ENCODE measurements at places on chromosomes 5 and 9.

DNA sequence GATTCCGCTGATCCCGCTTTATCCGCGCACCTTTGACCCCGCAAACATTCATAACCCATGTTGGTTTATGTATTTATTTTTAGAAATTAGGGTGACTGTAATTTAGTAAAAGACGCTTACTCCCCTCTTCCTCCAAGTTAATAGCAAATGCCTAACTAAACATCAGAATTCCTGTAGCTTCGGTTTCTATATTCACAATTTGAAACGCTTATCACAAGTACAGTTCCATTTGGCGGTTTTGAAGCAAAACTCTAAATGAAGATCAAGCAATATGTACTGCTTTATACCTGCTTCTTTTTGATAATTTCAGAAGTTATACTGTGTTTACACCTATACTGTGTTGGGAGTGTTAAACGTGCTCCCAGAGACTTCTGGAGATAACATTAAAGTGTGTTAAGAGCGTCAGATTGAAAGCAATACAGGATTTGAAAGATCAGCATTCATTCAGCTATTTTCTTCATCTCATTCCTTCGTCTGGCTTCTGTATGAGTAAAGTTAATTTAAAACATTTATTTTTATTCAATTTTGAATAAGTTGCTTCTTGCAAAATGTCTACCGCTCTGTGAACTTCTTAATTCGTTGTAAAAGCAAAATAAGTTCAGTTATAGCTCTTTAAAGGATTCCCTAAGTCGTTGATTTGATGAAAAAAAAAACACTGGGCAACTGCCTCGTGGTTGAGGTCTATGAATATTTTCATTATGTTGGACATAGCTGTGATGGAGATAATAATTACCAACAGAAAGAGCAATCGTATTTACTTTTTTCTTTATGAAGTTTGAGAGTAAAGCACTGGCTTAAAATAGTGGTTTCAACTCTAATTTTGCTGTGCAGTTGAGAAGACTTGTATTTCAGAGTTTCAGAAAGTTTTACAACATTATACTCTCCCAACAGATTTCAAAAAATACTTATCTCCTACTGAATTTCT lies 2.5 kb downstream of the PRDM6 start:
- H3K4me3 ChIP-seq: peak overlapping the region; percentile 93
- no peak for DNase-seq
- H3K4me1 ChIP-seq: peaks cover 8% of the 10 kb centered on the region
- H3K36me3 ChIP-seq: no peaks in the 10 kb centered on the region

DNA sequence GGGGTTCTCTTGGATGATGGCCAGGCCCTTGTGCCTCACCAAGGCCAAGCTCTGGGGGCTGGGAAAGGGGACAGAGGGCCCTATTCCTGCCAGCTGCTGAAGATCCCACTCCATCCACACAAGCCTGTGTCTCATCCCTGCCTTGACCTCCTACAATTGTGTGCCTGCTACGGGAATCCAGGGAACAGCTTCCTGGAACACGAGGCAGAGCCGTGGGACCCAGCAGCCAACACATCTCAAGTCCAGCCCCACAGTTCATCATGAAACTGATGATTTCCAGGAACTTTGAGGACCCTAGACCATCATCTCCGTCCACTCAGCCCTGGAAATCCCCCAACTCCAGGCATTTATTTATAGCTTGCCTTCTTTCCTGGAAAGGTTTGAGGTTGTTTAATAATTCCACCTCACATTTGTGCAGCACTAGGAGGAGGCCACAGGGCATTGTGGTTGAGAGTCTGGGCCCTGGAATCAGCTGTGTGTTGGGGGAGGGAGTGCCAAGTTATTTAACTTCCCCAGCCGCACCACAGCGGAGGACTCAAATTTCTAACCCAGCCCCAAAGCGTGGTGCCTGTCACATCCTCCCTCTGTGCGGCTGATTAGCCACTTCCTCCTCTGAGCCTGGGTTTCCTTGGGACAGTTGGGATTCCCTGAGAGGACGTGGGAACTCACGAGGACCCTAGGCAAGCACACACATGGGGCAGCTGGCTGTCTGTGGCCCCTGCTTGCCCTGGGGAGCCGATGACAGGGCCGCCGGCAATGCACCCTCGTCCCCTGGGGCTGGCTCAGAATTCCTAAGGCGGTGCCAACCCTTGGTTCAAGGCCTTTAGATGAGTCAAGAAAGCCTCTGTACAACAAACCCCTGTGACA lies 58.2 kb upstream of the GGTA1 start:
- peak overlapping the region; percentile 78 for H3K27ac ChIP-seq
- peaks cover 39% of the 10 kb centered on the region for H3K4me1 ChIP-seq
- peak; percentile 76 for DNase-seq
- H3K4me3 ChIP-seq: peak overlapping the region; percentile 33

- no peaks in the 10 kb centered on the region for H3K27me3 ChIP-seq
- H3K36me3 ChIP-seq: no peaks in the 10 kb centered on the region
- H3K27ac ChIP-seq: no peak overlapping the region
These were observed 141.6 kb upstream of the SPEF2 start for GRCh38 chr5:35476036-35476435.

DNA sequence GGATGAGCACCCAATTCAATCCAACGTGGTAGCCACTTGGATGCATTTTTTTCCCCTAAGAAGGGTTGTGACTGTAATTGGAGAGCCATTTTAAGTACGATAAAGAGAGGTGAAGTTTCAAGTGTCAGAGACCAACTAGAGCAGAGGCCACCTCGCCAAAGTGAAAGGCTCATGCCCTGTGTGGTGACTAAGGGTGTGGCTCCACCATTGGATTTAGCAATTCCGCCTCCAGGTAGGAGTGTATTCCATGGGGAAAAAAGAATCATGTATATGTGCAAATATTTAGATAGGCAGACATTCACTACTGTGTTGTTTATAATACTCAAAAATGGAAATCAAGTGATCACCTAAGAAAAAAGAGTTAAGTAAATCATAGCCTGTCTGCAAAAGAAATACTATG lies 53.1 kb upstream of the S1PR3 start:
- DNase-seq: no peak
- H3K4me3 ChIP-seq: no peak overlapping the region
- no peak overlapping the region for H3K27ac ChIP-seq
- H3K36me3 ChIP-seq: no peaks in the 10 kb centered on the region

DNA sequence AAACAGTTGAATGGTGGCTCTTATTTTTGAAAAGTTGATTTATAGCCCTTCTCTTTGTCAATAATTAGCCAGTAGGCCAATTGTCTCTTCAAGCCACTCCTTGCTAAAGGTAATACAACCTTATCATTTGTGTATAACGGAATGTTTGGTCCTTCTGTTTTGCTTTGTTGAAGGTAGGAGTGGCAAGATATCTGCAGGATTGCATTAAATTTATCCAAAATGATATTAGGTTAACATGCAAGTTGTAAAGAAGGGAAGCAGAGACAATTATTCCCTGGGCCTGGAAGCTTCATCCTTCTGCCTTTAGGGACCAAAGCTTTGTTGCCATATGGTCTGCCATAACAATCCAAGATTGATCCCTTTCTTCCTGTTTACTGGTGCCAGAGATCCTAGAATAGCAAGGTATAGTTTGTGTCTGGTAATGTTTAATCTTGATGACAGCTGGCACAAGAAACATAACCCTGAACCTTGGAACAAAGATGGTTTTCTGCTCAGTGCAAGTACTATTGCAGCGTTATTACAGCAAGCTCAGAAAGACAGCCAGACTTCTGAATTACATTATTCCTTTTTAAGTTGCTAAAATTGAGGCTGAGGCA lies 15.5 kb upstream of the FSD1L start:
- no peak overlapping the region for H3K4me3 ChIP-seq
- no peaks in the 10 kb centered on the region for H3K4me1 ChIP-seq
- no peak for DNase-seq
- H3K27ac ChIP-seq: no peak overlapping the region

Data from thoracic aorta (tissue), 2 donors.